Stimulated activated CD4-positive, alpha-beta T cell treated with anti-CD3 and anti-CD28 coated beads, Interleukin-2, amount 100 ng/mL, for 4 hours (primary cell): ENCODE measurements at places on chromosomes 4 and X.

DNA sequence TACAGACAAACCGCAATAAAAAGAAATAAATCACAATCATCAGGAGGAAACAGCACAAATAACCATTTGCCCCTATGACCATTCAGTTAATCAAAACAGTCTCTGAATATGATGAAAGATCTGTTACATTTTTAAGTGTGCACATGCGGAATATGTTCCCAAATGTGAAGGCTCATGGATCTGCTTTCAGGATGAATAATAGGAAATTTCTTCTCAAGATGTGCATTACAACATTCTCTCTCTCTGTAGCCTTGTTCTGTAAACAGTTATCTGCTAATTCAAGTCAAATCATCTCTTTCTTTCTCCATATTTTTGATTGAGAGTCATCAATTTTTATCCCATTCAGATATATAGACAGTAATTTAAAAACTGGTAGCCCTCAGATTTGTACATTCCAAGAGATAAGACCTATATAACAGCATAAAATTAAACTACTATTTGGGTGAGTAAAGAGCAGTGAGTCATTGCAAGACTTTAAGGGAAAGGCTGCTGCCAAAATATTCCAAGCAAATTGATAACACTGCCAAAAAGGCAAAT is 433.9 kb upstream of the ATOH1 start:
- no peak for DNase-seq

GRCh38 chrX:71321731-71322130 is 20.2 kb downstream of the ITGB1BP2 start:
- DNase-seq = no peak

GRCh38 chr4:13887010-13887409 is 259.5 kb upstream of the BOD1L1 start:
- no peak for DNase-seq

- DNase-seq = no peak
Measured at GRCh38 chr4:105659190-105659589, 49.3 kb downstream of the INTS12 start.

DNA sequence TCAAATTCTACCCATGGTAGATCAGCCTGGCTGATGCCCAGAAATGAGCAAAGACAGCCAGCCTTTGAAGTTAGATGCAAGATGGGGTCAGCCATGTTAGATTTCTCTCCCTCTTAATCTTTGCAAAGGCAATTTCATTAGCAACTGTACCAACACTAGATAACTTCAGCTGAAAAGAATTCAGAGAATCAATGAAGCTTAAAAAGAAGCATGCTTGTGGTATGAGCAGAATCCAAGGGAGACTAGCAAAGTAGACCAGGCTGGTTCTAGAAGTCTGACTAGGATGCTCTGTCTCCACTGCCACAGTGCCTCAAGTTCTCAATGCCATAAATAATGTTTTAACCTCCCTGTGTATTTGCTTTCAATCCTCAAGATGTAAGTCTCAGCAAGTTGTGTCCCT is 247.3 kb downstream of the SLC7A11 start:
- DNase-seq = no peak

DNA sequence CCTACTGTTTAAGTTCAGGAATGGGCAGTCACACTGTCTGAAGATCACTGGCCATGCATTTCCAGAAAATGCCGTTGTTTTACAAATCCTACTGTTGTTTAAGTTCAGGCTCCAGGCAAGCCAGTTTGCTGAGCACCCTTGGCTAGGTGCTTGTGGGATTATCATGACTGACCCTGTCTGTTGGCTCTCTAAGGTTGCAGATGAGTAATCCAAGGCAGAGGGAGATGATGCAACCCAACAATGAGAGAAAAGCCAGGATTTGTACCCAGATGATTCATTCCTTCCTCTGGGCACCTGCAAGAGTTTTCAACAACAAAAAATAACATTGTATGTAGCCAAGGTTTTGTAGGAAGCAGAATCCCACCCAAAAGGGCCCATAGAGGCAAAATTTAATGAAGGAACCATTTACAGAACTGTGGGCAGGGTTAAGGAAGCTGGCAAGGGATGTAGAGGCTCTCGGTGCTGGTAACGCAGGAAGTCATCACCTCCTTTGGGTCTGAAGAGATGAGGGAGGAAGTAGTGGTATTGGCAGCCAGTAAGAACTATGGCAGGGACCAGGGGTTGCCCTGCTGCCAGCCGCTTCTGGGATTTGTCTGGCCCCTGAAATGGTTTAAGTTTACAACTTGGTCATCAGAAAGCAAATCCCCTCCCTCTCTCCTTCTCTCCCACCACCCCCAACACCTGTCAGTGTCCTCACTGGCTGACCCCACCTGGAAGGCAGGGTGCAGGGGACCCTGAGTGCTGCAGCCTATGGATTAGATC is 54.8 kb downstream of the MSX1 start:
- no peak for DNase-seq

DNA sequence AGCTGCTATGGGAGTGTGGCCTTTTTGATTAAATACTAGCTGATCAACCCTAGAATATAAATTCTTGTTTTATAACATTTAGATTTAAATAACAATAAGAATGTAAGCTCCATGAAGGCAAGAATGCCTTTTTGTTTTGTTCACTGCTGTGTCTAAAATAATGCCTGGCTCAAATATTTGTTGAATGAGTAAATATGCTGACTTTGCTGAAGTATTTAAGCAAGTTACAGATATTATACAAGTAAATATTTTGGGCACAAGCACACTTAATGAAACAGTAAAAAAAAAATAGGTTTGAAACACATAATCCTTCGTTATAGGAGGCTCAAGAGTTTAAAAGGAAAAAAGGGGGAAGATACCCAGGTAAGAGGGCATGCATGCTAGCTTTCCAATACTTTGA is 24.1 kb downstream of the FABP2 start:
- DNase-seq = no peak

- DNase-seq = no peak
Measured at GRCh38 chrX:13661735-13662288, 8.9 kb downstream of the TCEANC start.

- no peak for DNase-seq
Measured at GRCh38 chr4:133062851-133063250, 86.2 kb upstream of the PCDH10 start.
